GM04504 (cell line): ENCODE measurements at places on chromosomes 12 and 14.

DNA sequence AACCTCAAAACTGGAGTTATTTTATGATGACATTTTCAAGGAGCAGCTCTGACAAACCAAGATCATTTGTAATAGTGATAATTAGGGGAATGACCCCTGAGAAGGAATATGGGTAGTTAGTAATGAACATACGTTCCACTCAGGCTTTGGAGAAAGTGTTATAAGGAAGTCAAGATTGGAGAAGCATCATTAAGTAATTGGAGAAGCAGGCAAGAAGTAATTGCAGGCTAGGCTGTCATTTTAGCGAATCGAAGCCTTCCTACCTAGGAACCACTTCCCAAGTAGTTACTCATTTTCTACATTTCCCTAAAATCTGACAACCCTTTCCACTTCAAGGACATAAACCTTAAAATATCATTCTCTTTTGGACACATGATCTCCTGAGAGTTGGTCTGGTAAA, 1.2 kb downstream of the EDDM3B start:
- DNase-seq = no peak

DNA sequence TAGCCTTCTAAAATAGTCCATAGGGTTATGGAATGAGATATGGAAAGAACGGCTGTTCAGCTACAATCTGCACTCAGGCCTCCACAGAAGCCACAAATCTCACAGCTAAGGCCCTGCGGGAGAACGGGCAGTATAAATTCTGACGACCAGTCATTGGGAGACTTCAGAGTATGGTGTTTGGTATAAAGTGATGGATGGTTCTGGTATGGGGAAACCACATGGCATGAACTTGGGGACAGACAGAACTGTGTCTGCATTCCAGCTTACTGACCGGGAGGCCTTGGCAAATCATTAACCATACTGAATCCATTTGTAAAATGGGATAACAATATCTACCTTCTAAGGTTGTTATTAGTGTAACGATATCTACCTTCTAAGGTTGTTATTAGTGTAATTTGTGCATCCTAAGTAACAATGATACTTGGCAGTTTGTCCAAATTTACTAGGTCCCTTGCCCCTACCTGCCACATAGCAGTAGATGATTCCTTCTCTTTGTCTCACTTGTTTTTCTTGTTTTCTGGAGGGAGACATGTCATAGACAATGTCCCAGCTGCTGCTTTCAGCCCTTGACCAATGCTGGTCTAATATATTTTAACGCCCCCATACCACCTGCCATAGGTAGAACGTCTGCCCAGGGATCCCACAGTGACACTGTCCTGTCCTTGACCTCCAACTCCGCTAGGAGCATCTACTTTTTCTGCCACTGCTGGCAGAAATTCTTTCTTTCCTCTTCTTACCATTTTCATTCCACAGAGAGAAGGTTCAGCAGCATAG, 6.8 kb downstream of the CDKL1 start:
- no peak for DNase-seq

DNA sequence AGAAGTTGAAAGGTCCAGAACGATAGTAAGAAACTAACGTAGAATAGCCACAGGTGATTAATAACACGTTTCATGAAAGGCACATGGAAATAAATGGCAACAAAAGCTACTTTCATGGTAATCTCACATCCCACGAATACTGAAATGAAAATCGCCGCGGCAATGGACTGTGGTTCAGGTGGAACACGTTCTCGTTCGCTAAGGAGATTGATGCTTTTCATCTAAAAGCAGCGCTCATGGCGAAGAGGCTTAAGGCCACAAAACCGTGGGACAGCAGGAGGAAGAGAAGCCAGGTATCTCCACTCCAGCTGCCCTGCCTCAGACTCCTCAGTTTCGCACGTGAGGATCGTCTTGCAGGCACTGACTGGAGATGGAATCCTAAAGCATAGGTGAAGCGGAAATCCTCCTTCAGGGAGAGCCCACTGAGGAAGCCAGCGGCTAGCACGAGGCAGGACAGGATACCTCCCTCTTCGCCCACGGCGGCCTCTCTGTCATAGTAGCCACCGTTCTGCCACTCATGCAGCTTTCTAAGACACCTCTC, 696 bp upstream of the GPHN start:
- no peak for DNase-seq

DNA sequence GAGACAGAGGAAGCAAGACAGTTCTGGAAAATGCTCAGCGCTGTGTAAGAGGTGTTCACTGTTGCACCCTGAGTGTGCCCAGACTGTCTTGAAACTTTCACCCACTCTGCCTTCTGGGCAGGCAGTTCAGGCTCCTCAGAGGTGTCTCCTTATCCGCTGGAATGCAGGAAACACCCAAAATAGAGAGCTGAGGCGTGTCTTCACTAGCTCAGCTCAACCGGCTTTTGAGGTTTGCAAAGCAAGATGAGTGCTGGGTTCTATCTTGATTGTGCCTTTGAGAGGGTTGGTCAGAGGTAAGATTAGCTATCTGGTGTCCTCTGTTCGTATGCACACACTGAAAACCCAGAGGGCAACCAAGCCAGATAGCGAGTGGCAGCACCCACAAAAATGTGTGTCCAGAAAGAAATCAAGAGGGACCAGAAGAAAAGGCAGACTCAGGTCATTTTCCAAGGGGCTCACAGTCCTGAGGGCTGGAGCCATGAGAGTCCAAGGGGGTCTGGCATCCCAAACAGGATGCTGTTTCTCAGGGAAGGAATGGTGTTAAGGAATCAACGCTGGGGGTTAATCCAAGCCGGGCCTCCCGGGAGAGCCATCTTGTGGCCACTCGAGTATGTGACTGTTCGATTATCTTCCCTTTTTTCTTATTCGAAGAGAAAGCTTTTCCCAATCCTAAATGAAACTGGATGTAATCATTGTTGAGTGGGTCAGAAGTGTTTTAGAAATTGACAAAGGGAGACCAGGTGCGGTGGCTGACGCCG, 47.1 kb downstream of the TBX3 start:
- no peak for DNase-seq

- no peak for DNase-seq
Observed at GRCh38 chr12:32499048-32499447, 99.7 kb downstream of the FGD4 start.

GRCh38 chr12:49236423-49236822, 28.5 kb upstream of the TUBA1C start:
- DNase-seq = no peak

GRCh38 chr12:22530-23201, 43.9 kb upstream of the IQSEC3 start:
- no peak for DNase-seq

DNA sequence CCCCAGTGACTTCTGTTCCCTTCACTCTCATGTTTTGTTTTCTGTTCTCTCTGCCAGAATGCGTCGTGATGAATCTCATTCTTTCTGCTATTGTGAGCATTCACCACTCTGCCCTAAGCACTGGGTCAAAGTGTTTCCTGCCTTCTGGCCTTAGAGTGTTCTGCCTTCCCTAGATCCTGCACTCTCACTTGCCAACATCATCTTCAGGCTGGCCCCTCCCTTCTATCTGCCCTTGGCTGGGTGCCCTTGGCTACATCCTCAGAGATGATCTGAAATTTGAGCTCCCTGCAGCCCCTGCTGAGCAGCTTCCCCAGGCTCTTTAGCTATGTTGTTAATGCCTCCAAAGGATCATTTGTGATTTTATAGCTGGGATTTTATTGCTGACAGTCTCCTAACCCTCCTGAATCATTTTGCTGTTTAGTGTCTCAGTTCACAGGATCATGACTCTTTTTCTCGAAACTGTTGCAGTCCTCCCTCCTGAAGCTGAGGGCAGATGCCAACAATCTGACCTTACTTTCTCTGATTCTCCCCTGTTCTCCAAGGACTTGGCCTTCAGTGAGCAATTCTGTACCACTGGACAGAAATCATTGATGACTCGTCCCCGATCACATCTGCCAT, 4.5 kb downstream of the DHRS2 start:
- peak; percentile 84 for DNase-seq

DNA sequence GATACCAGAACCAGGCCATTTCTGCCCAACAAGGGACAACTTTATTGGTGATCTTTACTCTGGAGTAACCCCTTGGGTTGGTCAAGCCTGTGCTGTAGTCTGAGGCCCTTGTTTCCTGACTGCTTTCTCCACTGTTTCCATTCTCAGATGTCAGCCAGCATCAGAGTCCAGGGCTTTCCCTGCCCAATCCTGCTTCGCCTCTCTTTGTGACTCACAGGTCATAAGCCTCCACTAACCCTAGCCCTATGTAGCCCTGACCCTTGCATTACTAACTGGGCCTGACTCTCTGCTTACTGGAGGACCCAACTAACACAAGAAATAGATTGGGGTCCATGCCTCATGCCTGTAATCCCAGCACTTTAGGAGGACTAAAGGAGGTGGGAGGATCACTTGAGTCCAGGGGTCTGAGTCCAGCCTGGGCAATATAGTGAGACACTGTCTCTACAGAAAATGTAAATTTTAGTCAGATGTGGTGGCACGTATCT, 8.6 kb upstream of the SNRNP35 start:
- DNase-seq = no peak

DNA sequence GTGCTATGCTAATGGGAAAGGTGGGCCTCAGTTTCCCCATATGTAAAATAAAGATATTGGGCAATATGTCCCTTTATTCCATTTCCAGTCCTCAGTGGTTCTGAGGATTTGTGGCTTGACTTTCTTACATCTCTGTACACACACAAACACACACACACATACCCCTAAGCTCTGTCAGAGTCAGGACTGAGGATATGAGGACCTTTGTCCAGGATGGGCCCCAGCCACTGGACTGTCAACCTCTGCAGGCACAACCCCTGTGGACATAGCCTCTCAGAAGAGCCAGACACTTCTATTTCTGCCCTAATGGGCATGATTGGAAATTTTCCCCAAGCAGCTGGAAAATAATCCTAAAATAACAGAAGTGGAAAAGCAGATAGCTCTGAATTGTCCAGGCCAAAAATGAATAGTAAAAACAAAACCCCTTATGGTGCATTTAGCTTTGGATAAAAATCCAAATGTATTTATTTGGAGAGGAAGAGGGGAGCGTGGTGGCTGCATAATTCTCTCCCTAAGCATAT, 50.2 kb downstream of the RIN3 start:
- no peak for DNase-seq

DNA sequence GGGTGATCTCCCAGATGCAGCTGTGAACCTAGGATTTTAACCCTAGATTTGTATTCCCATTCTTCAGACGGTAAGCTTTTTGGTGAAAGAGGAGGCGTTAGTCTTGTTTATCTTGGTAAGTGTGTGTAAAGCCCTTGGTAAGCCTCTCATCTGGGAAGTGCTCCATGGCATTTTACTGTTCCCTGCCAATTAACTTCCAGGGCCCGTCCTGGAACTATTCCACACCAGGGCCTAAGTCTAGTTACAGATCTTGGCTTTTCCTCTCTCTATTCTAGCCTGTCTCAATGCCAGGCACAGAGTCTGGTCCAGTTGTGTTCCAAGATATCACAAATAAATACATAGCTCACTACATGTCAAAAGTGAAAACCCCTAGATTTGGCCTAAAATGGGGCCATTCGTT, 42.4 kb downstream of the YEATS4 start:
- no peak for DNase-seq

GRCh38 chr12:8697120-8697475, 693 bp upstream of the RIMKLB start:
- no peak for DNase-seq

DNA sequence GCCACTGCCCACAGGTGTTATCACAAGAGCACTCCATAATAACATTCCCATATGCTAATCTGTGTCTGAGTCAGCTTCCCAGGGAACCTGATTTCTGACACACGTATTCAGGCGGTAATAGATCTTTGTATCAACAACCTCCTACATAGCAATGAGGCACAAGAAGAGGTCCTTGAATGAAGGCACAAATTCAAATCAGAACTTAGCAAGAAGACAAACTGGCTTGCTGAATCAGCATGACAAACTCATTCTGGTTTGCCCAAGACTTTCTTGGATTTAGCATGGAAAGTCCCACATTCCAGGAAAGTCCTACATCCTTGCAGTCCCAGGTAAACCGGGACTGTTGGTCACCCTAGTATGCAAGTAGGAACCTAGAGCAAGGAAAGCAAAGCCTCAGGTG, 33.9 kb upstream of the RNU6-7 start:
- DNase-seq = no peak

- DNase-seq = no peak
Observed at GRCh38 chr14:95315156-95315555, 4.6 kb downstream of the CLMN start.

DNA sequence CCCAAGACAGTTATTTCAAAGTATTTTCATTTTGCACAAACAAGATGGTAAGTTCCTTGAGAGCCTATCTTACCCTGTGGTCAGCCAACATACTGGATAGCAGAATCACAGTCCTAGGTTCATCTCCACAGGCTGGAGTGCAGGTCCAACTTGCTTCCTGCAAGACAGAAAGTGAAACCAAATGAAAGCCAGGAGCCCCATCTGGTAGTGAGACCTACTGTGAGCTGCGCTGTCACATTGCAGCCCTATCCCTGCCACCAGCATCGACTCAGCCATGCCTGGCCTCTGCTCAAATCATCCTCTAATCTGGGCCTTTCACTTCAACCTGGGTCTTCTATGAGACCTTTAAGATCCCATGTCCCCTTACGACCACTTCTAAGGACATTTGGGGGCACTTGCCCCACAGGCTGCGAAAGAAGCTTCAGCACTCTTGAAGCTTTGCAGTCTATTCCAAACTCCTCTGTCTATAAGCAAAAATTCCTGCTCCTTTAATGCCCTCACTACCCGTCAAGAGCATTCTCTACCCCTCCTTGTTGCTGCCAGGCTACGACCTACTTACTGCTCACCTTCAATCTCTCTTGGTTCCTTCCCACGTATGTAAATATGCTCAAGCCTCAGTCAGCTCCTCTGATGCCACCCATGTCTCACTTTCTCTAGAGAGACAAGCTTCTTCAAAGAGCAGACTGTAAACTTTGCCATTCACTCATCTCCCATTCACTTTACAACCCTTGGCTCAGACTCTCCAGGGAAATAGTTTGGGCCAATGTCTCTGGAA, 55.9 kb upstream of the TSPAN11 start:
- DNase-seq = no peak

DNA sequence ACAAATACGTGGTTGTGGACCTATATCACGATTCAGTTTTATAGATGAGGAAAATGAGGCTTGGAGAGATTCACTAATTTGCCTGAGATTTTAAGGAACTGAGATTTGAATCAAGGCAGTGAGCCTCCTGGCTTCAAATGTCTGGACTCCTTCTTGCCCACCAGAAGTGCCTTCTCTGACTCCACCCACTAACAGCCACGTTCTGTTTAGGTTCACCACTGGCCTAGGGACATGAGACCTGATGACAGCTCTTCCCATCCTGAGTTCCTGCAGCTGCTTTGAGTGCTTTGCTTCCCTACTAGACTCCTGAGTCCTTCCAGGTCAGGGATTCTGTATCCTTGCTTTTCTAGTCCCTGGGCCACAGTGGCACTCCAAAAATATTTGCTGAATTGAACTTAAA, 57.1 kb downstream of the PLBD1 start:
- DNase-seq = no peak

GRCh38 chr14:95903616-95904107, 27.0 kb downstream of the TUNAR start:
- no peak for DNase-seq
